ENCODE measurements at places on chromosomes 6 and 20.

- DNase-seq, result no peak
Observed at GRCh38 chr6:138434925-138435324, 30.9 kb downstream of the HEBP2 start.

- no peak for DNase-seq
Observed at GRCh38 chr6:113449051-113449450, 408.1 kb upstream of the MARCKS start.

GRCh38 chr6:108578595-108579327, 18.0 kb downstream of the FOXO3 start:
- DNase-seq, result no peak

GRCh38 chr6:52532457-52532856, 44.4 kb downstream of the TRAM2 start:
- DNase-seq, result no peak

- no peak for DNase-seq
Observed at GRCh38 chr6:99276747-99277146, 72.7 kb downstream of the FAXC start.
